ENCODE measurements at places on chromosomes 6 and 20.

DNA sequence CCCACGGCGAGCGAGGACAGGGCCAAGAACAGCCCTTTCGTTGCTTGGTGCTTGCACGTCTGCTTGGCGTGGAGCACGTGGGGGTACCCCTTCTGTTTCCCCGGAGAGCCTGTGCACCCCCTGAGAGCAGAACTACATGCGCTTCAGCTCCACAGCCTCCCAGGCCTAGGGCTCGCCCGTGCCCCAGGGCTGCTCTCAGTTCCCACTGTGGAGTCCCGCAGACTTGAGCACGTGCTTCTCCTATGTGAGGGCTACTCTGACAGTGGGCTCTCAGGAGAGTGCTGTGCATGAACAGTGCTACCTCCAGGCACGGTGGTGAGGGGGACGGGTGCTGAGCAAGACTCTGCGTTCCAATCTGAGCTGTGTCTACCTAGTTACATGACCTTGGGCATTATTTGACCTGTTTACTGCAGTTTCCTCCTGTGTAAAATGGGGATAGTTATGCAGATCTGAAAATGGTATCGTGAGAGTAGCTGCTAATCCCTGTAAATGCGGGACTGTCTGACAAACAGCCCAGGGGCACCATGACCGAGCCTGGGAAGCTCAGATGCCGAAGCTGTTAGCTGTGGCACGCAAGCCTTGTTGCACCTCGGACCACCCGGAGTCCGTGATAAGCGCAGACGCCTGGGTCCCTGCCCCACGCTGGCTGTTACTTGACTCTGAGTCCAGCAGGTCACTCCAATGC lies 82.4 kb downstream of the IRF4 start:
- DNase-seq, result no peak

DNA sequence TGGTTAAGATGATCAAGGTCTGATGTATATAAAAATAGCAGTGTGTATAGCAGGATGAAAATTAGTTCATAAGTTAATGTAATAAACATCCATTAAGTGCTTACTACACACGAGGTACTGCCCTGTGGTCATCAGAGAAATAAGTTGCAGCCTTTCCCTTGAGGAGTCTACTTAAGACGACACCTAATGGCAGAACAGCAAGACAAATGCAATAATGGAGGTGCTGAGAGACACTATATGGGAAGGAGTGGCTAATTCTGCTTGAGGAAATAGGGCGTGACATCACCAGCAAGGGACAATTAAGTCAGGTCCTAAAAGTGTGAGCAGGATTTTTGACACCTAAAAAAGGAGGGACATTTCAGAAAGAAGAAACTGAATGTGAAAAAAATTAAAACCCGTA lies 75.2 kb downstream of the BACH2 start:
- DNase-seq, result no peak

- no peak for DNase-seq
These were observed 98.8 kb downstream of the HUS1B start for GRCh38 chr6:558089-558488.

- DNase-seq, result no peak
These were observed 63.0 kb downstream of the PTPN1 start for GRCh38 chr20:50572938-50573777.

DNA sequence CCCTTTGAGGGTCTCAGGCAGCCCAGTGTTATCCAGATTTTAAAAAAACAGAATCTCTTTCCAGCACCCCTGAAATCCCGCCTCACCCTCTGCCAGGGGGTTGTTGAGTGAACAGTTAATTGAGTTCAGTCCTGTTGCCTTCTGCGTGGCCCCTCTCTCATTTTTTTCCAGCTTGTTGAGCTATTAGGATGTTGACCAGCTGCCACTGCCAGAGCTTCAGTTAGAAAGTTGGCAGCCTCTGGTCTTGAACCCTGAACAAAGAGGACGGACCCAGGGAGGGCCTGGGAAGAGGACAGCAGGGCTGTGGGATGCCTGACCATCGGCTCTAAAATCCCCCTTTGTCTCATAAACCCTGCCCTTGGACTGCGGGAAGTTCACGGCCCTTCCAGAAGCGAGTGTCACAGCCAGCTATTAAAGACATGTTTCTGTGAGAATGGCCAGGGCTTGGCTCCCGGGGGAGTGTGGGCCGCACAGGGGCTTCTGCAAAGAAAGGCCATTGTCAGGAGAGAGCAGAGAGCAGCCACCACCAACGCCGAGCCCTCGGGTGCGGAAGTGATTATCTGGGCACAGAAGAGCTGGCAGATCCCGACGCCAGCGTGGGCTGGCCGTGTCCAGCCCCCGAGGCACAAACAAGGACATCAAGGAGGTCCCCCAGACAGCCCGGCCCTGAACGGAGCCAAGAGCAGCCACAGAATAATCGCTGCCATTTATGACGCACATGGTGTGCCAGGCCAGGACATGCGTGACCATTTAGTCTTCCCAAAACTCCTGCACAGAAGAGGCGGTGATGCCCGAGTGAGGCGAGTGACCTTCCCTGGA lies 189.0 kb downstream of the ANKRD60 start:
- no peak for DNase-seq

DNA sequence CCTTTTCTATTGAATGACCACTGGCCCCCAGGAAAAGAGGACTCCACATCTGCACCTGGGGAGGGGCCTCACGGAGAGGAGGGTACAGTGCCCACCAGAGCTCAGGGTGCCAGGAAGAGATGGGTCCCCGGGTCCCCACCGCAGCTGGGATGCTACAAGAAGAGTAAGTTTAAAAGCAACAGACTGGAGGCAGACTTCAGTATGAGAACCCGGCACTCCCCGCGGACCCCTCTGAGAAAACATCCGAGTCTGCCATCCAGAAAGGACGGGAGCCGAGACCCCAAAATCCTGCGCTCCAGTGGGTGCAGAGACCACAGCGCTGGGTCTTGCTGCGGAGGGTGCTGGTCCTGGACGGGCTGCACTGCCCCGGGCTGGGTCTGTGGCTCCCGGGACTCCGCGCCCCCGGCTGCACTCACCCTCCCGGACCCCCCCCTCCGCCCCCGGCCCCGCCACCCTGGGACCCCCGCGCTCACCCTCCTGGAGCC lies 350 bp downstream of the HELZ2 start:
- DNase-seq, result no peak

DNA sequence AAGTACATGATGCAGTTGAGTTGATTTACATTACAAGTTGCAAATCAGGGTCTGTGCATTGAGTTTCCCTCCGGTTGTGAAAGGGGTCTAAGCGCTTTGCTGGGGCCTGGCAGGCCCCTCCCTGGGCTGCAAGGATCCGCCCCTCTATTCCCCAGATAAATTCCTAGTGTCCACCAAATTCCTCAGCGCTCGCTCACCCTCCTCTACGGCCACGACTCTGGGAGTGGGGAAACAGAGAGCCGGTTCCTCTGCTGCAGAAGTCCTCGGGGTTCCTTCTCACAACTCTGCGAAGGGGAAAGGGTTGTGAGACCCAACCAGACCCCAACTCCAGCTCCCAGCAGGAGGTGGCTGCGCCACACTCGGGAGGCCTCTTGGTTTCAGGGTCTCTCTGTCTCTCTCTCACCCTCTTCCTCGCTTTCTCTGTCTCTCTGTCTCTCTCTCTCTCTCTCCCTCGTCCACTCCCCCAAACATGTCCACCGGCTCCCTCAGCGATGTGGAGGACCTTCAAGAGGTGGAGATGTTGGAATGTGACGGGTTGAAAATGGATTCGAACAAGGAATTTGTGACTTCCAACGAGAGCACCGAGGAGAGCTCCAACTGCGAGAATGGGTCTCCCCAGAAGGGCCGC lies at the start of gene TCF21:
TCF21 (plus strand) TSS at position 185 of the 628 bp plus-strand sequence; CDS start at position 470, 285 bp downstream.
- DNase-seq, result no peak

- no peak for DNase-seq
These were observed 17.0 kb downstream of the SNX3 start for GRCh38 chr6:108243836-108244235.

DNA sequence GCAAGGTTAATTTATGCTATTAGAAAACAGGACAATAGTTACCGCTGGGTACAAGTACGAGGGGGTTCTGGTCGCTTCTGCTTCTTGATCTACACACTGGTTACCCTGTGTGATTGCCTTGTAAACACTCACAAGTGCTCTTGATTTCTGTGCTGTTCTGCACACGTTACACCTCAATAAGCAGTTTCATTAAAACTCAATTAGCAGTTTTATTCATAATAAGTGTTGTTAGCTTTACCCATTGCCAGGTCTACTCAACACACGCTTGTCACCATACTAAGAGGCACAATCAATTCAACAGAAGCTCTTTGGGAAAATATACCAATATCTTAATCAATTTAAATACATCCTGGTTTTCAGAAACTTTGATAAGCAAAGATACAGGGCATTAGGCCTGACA lies 20.4 kb downstream of the BMP7 start:
- DNase-seq, result no peak

DNA sequence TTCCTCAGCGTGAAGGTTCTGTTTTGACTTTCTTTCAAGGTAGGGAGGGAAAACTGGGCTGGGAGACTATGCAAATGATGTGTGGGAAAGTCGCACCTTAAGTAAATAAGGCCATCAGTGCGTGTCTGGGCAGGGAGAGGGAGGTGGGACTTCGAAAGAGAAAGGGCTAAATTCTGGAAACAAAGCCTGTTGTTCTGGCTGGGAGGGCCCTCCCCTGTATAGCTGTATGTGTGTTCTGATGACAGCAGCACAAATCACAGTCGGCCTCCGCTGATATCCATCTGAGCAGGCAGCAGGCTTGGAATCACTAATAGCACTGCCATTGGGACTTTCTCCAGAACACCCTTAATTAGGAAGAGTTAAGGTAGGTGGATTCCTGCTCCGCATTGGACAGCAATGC lies 19.2 kb downstream of the JAG1 start:
- DNase-seq, result no peak
